GM03348 (cell line): ENCODE measurements at places on chromosomes 3 and 15.

GRCh38 chr3:101617478-101617877, 43.5 kb downstream of the PCNP start:
- DNase-seq, result no peak

- no peak for DNase-seq
These were observed 260.4 kb downstream of the WNT5A start for GRCh38 chr3:55226696-55227095.

DNA sequence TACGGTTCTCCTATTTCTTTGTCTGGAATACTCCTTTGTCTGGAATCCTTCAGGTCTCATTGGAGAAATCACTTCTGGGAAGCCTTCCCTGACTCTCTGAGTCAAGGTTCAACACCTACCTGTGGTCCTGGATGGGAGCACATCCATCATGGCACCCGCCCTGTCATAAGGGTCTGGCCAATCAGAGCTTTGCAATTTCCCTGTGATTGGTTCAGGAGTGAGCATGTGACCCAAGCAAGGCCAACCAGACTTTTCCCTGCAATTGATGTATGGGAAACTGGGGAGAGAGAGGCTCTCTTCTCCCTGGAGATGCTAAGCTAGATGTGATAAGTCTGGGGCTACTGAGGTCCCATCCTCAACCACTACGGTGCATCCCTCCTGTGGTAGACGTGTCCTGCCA, 8.1 kb downstream of the FAM3D start:
- no peak for DNase-seq

GRCh38 chr3:43177085-43177484, 71.2 kb upstream of the POMGNT2 start:
- DNase-seq, result no peak

DNA sequence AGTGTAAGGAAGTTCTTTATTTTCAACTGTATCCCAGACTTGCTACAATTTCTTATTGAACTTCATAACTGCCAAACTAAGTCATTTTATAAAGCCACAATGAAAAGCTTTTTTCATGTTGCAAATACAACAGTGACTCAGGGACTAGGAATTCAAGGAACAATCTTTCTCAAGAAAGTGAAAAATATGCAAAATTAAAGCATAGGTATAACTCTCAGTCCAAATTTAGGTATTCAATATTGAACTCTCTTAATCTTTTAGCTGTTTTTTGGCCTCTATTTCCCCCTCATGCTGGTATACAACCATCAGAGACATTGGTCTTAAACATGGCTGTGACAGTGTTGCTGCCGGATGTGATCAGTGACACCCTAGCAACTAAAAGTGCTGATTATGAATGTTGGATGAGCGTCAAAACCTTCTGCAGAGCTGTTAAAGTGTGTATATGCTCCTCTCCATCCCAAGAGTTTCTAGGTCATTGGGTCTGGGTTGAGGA, 476.9 kb downstream of the ZNF385D start:
- peak; percentile 12 for DNase-seq

DNA sequence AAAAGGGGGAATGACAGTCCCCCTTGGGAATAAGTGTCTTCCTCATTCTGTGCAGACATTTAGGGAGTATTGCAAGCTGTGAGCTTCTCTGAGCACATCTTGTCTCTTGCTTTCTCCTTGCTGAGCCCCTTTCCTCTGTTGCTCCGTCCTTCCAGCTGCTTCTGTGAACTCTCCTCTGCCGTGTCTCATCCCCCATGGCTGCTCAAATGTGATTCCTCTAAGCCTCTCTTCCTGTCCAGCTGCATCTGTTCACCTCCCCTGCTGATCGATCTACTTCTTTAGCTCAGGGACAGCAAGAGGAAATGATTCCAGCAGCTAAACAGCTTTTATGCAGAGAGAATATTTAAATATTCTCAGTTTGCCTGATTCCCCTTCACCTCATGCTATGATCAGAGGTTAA, 328.0 kb upstream of the DNAJC19 start:
- no peak for DNase-seq

DNA sequence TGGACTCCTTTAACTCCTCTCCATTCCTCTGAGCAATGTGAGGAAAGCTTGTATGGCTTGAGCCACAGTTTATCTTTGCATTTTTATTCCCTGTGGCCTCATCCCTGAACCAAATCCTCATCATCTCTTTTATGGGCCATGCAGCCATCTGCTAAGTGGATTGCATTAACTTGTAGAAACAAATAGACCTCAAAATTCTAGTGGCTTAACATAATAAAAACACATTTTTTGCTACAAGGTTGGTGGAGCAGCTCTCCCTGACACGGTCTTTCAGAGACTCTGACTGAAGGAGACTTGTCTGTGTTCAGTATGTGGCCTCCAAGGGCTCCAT, 135.3 kb downstream of the RPL22L1 start:
- no peak for DNase-seq

- peak; percentile 15 for DNase-seq
These were observed 1.1 kb downstream of the KCNH8 start for GRCh38 chr3:19149368-19149767.

DNA sequence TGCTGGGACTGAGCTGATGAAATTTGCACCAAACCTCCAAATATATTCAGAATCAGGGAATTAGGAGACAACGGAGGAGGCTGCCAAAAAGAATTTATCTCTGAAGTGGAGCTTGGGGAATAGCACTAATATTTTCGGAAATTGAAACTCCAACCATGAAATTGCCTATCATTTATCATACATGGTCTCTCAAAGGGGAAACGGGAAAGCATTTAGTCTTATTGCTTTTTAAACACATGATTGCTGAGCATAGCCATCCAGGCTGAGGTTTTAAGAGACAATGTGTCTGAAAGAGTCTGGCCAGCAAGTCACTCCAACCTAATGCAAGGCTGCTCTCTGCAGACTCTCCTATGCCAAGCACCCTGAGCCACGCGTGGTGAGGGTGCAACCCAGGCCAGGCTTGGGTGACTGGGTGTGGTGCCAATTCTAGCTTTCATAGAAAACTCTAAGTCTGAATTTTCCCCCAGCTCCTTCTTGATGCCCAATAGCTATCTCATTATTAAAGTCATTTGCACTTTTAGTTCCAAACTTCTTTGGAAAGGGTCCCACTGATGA, 200.2 kb downstream of the RPLP1 start:
- DNase-seq, result no peak

GRCh38 chr3:193996221-193996620, 139.7 kb upstream of the HES1 start:
- DNase-seq, result no peak

DNA sequence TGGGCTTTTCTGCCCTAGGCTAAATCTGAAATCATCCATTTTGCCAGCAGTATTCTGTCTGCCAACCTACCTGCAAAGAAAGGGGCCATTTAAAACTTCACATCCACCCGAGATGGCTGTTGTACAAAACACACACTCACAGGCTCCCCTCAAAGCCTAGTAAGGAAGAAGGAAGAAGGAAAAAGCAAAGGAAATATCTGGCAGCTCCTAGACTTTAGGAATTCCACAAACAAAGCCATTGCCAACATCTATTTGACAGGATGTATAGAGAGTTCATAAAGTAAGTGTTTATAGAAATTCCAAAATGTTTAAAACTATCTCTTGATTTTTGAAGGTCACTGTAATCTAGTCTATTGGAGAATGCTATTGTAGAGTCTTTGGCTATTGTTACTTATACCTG, 91.9 kb upstream of the THBS1 start:
- DNase-seq, result no peak

DNA sequence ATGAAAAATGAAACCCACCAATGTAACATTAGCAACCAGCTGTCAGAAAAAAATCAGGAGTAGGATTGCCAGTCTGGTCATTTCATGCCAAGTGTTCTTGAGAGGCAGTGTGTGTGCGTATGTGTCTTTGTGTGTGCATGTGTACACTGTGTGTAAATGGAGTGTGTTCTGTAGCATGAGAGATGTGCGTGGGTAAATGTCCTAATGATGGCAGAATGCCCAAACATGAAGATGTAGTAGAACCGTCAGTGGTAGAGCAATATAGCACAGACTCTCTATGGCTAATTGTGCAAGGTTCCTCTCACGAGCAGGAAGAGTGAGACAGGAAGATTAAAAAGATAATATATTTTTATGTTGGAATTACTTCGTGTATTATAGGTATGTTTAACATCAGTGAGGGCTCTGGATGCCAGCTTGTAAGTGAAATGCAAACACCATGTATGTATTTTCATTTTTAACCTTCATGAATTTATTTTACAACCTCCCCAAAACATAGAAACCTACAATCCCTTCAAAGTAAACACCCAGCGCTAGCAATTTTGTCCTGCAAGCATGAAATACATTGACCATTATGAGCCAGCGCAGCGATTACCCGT, 1038.7 kb downstream of the IGSF11 start:
- DNase-seq, result no peak

GRCh38 chr3:116037954-116038911, 407.1 kb downstream of the LSAMP start:
- DNase-seq, result peak; percentile 11

DNA sequence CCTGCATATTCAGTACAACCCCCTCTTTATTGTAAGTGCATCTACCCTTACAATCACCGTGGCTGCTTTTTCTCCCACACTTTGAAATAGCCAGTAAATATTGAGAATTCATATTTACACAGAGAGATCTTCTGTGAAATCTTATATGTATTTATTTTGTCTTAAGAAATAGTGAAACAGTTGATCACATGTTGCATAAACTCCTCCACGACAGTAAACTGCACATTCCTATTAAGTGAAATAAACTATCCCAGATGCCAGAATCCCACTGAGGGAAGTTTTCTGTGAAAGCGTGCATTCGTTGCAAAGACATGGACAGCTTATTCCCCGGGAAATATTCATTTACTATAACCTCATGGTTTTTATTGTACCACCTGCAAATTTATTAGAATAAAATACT, 796.0 kb downstream of the ROBO2 start:
- DNase-seq, result no peak

- DNase-seq, result peak; percentile 58
These were observed 51.1 kb upstream of the CHD2 start for GRCh38 chr15:92848852-92849598.

- DNase-seq, result no peak
These were observed 324.0 kb downstream of the UACA start for GRCh38 chr15:70439304-70439877.

- no peak for DNase-seq
These were observed 997 bp downstream of the FYCO1 start for GRCh38 chr3:45994419-45995235.

DNA sequence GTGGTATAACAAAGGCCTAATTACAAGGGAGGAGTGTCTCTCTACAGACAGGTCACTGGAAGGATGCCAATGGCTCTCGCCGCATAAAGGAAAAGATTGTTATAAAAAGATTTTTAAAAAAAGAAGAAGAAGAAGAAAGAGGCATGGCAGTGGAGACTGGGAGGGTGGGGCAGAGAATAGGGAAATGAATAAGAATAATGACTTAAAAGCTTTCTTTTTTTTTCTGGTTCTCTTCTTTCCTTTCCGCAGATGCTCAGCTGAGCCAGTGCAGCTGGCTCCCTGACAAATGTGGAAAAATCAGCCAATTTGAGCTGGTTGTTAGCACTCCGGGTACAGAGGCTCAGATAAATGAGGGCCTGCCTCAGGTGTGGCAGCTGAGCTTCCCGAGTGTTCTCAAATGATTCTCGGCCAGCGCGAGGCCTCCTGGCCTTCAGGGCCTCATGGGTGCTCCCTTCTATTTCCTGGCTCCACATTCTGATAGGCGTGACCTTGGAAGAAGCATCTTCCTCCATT, 234.1 kb downstream of the RORA start:
- DNase-seq, result no peak

GRCh38 chr3:134874737-134875413, 79.8 kb downstream of the EPHB1 start:
- DNase-seq, result peak; percentile 16

DNA sequence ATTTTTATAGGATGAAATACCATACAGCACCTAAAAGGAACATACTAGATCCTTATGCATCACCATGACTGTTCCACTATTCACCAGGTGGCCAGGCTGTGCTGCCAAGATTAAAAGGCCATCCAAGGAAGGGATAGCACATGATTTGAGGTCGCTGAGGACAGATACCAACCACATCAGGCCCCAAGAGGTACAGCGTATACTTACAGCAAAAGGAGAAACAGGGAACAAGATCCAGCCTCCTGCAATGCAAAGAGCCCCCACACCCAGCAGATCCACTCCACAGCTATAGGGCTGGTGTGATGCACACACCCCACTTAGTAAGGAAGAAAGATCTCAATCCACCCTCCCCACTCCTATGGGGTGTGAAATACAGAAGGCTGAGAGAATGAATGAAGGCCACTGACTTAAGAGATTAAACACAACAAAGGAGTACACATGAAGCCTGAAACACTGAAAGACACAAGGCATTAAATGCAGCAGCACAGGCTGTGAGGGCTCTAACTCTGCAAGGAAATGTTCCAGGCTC, 32.0 kb upstream of the ZNF445 start:
- DNase-seq, result no peak

- no peak for DNase-seq
These were observed 426.2 kb downstream of the NR2F2 start for GRCh38 chr15:96756656-96757055.

GRCh38 chr3:137767538-137768360, 3.6 kb downstream of the SOX14 start:
- peak; percentile 11 for DNase-seq
